ENCODE measurements at places on chromosomes 12 and 14.
A peak's percentile ranks its signal among the peaks of the same experiment; 100 is the strongest.

DNA sequence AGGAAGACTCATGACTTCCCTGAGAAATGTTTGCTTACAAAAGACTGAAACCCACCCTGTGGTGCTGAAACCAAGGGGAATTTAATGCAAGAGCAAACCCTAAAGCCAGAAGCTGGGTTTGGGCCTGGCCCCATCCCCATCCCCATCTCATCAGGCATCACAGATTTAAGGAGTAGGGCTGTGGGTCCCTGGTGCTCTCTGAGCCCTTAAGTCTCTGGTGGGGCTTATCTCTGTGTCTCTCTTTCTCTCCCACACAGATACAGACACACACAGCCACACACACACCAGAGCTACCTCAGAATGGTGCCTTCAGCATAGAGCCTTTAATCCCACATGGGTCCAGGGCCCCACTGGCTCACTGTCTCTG, 237.1 kb downstream of the SLC41A2 start:
- peak overlapping the region; percentile 23 for H3K27ac ChIP-seq
- H3K36me3 ChIP-seq, result no peaks in the 10 kb centered on the region
- peak overlapping the region; percentile 64 for H3K4me3 ChIP-seq
- no peaks in the 10 kb centered on the region for H3K4me1 ChIP-seq

DNA sequence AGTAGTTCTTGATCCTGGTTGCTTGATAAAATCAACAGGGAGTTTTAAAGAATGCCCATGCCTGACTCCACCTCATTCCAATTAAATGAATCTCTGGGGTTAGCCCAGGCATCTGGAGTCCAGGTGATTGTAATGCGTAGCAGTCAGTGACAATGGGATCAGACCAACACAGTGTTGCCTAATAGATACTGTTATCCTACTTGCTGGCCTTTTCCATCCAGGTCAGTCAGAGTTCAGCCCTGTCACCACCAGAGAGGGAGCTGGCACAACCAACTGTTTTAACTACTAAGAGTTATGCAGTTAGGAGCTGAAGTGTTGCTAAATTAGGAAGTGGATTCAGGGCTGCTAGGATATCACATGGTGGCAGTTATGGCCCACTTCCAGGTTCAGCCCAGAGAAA, 107.1 kb downstream of the GPR135 start:
- H3K36me3 ChIP-seq, result peaks cover 16% of the 10 kb centered on the region
- peaks cover 59% of the 10 kb centered on the region for H3K4me1 ChIP-seq
- H3K27ac ChIP-seq, result peak overlapping the region; percentile 78
- H3K4me3 ChIP-seq, result no peak overlapping the region
- no peaks in the 10 kb centered on the region for H3K27me3 ChIP-seq
- peak; percentile 32 for DNase-seq

DNA sequence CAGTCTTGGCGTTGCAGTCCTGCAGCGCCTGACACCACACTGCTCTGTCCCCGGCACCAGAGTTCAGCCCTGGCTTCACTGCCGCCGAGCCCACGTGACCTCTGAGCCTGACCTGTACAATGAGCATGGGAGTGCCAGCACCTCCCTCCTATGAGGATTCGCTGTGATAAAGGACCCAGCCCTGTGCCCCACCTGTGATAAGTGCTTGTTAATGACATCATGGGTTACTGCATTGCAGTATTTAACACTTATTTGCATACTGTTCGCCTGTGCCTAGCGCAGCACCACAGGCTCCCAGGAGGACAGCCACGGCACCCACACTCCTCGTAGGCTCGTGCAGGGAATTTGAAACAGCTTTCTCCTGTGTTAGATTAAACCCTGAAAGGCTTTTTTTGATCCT, 118.2 kb upstream of the GSC start:
- H3K36me3 ChIP-seq, result no peaks in the 10 kb centered on the region
- no peak overlapping the region for H3K27ac ChIP-seq
- no peak overlapping the region for H3K4me3 ChIP-seq
- no peaks in the 10 kb centered on the region for H3K27me3 ChIP-seq

- H3K4me1 ChIP-seq, result no peaks in the 10 kb centered on the region
- H3K4me3 ChIP-seq, result no peak overlapping the region
- H3K36me3 ChIP-seq, result no peaks in the 10 kb centered on the region
- no peak overlapping the region for H3K27ac ChIP-seq
- no peak for DNase-seq
These were observed 23.8 kb downstream of the SLC6A13 start for GRCh38 chr12:238736-239398.

DNA sequence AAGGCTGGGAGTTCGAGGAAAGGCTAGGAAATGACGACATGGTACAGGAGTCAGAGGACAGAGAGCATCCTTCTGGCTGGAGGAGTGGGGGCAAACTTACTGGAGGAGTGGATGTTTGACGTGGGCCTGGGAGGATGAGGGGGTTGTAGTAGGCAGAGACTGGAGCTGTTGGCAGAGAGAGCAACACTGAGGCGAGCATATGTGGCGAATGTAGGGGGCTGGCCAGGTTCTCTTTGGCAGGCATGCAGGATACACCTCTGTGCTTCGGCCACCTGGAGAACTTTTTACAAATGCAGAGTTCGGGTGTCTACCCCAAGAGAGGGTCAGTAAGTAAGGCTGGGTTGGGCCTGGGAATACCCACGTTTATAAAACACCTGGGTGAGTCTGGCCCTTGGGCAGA, 385.7 kb downstream of the FUT8 start:
- no peaks in the 10 kb centered on the region for H3K4me1 ChIP-seq
- no peak for DNase-seq
- H3K4me3 ChIP-seq, result no peak overlapping the region
- no peaks in the 10 kb centered on the region for H3K36me3 ChIP-seq
- no peak overlapping the region for H3K27ac ChIP-seq

DNA sequence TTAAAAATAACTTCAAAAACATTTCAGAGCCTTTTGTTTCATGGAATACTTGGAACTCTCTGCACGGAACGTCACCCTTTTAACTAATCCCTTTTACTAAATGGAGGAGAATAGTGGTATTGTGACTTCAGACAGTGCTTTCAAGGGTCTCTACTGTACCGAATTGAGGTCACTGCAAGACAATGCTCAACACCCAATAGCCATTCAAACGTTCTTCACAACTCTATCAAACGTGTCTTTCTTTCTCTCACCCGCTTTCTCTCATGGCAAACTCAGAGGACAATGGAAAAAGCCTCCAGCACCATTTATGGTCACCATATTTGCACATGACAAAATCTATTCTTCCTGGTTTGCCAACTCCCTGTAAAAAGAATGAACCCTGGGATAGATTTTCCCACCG, 132.1 kb upstream of the SOX5 start:
- peaks cover 12% of the 10 kb centered on the region for H3K4me1 ChIP-seq
- no peaks in the 10 kb centered on the region for H3K36me3 ChIP-seq
- DNase-seq, result no peak
- H3K4me3 ChIP-seq, result no peak overlapping the region

- peaks cover 5% of the 10 kb centered on the region for H3K4me1 ChIP-seq
- H3K36me3 ChIP-seq, result no peaks in the 10 kb centered on the region
- no peaks in the 10 kb centered on the region for H3K27me3 ChIP-seq
- no peak for DNase-seq
- no peak overlapping the region for H3K4me3 ChIP-seq
- H3K27ac ChIP-seq, result no peak overlapping the region
These were observed 167.1 kb downstream of the DUSP6 start for GRCh38 chr12:89185181-89185580.
